ENCODE measurements at places on chromosomes 1 and 21.

GRCh38 chr1:201272799-201273198 lies 10.5 kb upstream of the PKP1 start:
- DNase-seq = no peak

DNA sequence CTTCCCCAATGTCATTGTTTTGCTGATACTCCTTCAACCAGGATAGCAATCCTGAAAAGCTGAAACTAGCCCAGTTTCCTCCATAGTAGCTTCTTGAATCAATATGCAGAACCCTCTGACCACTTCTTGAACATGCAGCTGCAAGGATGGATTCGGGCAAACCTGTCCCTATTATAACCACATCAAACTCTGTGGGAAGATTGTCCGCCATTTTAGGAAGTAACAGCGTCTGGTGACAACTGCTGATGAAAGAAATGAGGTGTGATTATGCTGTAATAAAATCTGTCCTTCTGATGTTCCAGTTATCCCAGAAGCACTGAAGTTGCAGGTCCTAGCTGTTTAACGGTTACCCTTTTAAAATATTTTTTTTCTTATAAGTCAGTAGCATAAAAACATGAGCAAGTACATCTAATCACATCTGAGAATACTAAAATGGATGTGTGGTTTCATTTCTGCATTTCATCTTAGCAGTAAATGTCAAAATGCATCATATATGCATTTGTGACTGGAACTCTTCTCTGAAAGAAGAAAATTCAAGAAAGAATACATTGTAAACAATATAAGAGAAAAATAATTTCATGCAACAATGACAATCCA lies 4.5 kb downstream of the CHML start:
- DNase-seq = no peak

- DNase-seq = no peak
These were observed 11.6 kb downstream of the SDCCAG8 start for GRCh38 chr1:243267471-243267880.

DNA sequence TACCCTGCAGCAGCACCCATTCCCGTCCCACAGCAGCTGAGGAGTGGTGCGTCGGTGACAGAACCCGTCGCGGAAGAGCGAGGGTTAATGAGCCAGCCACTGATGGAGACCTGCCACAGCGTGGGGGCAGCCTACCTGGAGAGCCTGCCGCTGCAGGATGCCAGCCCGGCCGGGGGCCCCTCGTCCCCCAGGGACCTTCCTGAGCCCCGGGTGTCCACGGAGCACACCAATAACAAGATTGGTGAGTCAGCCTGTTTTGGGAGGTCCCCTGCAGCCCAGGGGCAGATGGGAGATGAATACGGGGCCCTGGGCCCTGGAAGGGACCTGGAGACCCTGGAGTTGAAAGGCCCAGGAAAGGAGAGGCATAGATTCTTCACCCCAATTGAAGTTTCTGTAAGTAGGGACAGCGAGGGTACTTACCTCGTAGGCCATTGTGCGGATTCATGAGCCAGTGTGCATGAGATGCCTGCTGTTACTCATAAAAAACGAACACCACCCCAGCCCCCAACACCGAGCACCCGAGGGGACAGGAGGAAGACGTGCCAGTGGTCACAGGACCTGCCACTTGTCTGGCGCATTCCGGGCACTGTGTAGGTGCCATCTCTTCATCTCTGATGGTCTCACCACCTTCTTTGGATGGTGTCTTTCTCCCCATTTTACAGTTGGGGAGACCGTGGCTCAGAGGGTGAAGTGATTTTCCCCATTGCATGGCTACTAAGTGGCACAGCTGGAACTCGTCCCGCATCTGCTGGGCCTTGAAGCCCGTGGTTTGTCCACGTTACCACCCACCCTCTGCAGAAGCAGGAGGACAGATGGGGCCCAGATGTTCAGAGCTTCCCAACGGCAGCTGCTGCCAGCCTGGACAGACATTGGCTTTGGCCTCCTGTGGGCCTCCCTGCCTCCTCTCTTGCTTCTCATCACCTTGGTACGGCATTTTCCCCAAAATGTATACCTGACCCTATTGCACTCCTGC lies 28.3 kb upstream of the TNFRSF1B start:
- DNase-seq = no peak

DNA sequence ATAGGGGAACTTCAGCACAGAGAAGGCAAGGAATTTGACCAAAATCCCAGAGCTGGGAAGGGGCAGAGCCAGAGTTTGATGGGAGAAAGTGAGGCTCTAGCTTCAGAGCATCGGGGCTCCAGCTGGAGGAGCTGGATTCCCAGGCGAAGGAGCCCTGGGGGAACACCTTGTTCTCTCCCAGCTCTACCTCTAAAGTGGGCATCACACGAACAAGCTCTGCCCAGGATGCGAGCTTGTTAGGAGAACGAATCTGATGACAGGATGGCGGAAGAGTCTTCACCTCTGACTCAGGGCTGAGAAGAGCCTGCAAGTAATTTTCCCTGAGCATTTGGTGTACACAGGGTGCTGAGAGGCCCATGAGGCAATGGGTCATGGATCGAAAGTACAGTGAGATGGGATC lies 22.0 kb downstream of the TNNT2 start:
- DNase-seq = no peak

- no peak for DNase-seq
These were observed 307.9 kb upstream of the PRMT6 start for GRCh38 chr1:106748606-106749005.

DNA sequence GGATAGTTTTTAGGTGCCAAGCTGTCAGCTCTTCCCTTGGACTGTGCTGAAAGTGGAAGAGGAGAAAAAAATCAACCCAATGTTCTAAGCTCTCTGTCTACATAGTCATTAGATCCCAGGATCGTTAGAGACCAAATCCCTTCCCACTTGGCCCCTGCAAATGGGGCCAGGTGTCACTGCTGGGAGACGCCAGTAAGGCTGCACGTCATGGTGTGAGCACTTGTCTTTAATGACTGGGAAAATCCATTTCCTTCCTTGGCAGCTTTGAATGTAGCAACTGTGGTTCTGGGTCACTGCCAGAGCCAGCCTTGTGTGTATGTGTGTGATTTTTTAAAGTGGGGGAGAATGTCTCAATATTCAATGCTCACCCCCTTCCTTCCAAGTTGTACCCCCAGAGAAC lies 59.9 kb downstream of the MAN1C1 start:
- DNase-seq = no peak

DNA sequence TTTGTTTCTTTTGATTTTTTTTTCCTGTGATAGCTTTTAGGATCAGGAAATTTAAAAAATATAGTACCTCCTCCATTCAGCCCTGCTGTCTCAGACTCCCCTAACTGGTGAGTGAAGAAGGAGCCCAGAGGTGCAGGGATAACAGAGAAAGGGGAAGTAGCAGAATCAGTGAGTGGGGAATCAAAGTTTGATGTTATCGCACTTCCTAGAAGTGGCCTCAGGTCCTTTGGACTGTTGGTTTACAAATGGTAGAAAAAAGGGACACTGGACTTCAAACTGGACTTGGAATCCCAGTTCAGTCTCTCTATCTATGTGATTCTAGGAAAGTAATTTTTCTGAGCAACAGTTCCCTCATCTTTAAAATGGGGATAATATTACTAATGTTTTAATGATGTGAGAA lies 99.5 kb downstream of the FGGY start:
- no peak for DNase-seq
